ENCODE measurements at places on chromosomes 4 and X.

DNA sequence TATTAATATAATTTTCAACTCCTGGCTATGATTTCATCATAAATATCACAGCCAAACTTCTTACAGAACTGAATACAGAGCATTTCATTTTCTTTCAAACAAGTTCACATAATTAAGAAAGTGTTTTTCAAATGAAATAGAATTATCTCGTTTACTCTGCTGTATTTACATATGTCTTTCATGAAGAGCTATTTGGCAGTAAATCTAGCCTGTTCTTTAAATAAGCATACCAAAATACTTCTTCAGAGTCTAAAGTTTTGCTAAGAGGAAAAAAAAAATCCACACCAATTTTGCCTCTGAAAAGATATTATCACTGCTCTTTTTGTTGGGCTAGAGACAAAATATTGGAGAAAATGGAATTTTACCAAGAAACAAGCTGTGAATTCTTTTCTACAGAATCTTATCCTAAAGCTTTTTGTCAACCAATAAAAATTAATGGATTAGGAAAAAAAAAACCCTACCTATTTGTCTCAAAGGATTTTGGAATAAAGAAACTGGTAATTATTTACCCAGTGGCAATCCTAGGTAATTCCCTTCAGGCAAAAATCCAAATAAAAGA, 287.9 kb upstream of the NR3C2 start:
- no peak for DNase-seq

DNA sequence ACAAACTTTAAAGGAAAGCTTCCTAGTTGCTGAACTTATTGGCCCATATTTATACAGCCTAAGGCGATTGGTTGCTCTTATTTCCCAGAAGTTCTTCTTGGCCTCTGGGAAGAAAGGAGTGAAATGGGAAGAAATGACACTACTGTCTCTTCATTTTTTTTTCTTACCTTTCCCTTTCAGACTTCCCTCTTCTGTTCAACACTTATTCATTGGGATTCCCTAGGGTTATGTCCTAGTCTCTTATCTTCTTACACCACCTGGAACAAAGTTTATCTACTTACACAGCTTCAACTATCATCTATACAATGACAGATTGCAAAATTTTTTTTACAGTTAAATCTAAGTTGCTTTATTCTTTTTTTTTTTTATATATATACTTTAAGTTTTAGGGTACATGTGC, 68.0 kb downstream of the SNX12 start:
- no peak for DNase-seq

GRCh38 chrX:48696909-48697727, 584 bp downstream of the SUV39H1 start:
- no peak for DNase-seq

DNA sequence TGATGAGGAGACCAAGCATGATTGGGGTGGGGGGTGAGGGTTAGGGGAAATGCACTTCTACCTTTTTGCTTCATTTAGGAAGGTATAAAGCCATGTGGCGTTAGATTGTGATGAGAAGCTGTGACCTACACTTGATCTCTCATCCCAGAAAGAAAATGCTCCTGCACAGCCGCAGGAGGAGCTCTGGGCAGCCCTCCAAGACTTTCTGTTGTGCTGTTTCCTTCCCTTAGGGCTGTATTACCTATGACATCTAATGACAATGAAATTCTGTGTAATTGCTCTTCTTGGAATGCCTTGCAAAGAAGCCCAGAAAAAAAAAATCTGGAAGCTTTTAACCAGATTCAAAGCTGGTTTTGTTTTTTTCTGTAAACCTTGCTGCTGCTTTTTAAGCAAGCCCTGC, 13.4 kb downstream of the PRPS2 start:
- no peak for DNase-seq

DNA sequence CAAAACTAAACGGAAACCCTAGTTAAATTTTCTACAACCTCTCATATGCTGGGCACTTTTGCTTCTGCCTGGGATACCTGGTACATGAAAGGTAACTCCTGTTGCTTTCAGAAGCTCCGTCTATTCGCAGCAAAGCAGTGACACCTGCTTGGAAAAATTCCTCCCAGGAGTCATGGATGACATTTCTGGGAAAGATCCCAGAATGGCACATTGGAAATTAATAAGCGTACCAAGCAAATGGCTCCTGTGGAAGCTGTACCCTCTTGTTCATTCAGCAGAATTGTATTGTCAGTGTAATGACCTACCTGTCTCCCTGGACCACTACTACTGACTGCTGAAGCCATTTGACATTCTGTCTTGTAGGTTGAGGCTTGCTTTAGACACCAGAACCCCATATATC, 349.7 kb upstream of the NOCT start:
- DNase-seq, result no peak

DNA sequence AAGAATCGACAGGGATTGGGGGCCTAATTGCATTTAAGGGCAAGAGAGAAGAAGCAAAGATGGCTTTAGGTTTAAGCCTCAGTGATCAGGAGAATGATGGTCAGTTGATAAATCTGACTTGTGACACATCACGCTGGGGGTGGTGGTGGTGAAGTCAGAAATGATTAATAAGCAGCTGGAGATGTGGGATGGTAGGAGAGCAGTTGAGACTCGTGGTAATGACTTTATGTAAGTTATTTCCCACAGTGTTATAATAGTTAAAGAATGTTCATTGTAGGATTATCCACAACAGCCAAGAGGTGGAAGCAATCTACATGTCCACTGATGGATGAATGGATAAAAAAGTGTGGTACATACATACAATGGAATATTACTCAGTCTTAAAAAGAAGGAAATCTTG, 178.9 kb upstream of the GPC4 start:
- DNase-seq, result no peak

- no peak for DNase-seq
These were observed 148.7 kb upstream of the CHRDL1 start for GRCh38 chrX:110944311-110944750.

DNA sequence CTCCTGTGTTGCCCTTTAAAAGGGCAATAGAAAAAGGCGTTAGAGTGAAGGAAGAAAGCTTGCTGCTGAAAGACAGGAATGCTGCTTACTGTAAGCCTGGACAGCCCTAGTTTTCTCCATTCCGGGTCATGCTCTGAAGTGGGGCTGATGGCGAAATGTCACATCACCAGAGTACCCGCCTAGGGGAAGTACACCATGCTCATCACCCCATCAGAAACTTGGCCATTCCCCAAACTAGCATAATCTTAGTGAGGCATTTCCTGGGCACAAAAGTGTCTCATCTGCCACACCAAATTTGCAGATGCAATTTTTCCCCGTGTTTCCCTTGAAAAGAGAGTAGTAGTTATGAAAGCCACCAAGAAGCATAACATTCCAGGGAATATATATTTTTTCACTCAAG, 47.8 kb upstream of the CAMK2D start:
- DNase-seq, result no peak

- DNase-seq, result no peak
These were observed 6.3 kb upstream of the ZNF827 start for GRCh38 chr4:145944886-145945285.

GRCh38 chrX:128975745-128976144, 547.5 kb downstream of the SMARCA1 start:
- DNase-seq, result no peak

DNA sequence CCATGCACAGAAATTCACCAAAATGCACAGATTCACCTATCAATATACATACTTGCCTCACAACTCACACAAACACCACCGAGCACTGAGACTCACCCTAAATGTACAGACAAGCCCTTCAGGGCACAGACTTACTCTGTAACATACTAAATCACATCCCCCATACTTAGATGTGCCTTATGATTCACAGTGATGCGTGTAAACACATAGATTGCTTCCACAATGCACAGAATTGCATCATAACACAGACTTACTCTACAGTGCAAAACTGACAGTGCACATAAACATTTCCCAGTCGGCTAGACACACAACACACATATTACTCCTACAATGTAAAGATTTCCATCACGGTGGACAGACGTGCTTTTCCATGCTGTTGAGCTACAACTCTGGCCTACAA, 6.2 kb downstream of the LINC00632 start:
- no peak for DNase-seq

GRCh38 chr4:176125063-176125462, 59.4 kb downstream of the WDR17 start:
- DNase-seq, result no peak

GRCh38 chrX:44451056-44451455, 91.6 kb downstream of the FUNDC1 start:
- no peak for DNase-seq

- DNase-seq, result no peak
These were observed 581.2 kb downstream of the RAPGEF2 start for GRCh38 chr4:159684061-159684460.

DNA sequence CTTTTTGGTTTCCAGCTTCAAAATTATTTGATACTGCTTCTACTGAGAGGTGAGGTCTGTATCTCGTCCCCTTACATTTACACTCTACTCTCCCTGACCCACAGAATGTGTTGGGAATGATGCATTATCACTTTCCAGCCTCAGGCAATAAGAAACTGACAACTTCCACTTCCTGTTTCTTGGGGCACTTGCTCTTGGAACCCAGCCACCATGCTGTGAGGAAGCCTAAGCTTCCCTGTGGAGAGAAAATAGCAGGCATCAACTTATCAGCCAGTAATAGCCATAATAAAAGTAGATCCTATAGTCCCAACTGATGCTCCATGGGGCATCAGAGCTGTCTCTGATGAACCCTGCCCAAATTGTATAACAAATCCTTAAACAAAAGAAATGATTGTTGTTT, 32.6 kb downstream of the RELL1 start:
- no peak for DNase-seq
